Parietal lobe (tissue), 2 donors: ENCODE measurements at places on chromosomes 12 and 14. TPM values are rescaled to one million over a fixed set of nuclear protein-coding genes. Genes with fewer than 3 reads are reported as not detected.

The IFI27 gene
- total RNA-seq = 8.8 TPM

The REP15 gene
- 4.7 TPM for total RNA-seq

The TSPAN11 gene
- total RNA-seq = 13.8 TPM

The DACT1 gene
- 269 TPM for total RNA-seq

The GLT8D2 gene
- 13.5 TPM for total RNA-seq

The PGF gene
- total RNA-seq = 0.94 TPM

The PMEL gene
- total RNA-seq = not detected

The CCDC198 gene
- not detected for total RNA-seq

The PDZRN4 gene
- 59.5 TPM for total RNA-seq

The PRPH gene
- total RNA-seq = 2.2 TPM

The PLEKHH1 gene
- total RNA-seq = 37.2 TPM

The SLC39A2 gene
- total RNA-seq = not detected

The HSPB8 gene
- 1.6 TPM for total RNA-seq

The TTC9 gene
- total RNA-seq = 26.9 TPM

The GALNT4 gene
- 4.1 TPM for total RNA-seq

The SLC25A21 gene
- 1.9 TPM for total RNA-seq

The ARHGEF25 gene
- total RNA-seq = 40.7 TPM

The LGALS3 gene
- 6.3 TPM for total RNA-seq

The GSC gene
- not detected for total RNA-seq

The GLS2 gene
- 6.3 TPM for total RNA-seq

The SLC6A13 gene
- 5.6 TPM for total RNA-seq

The ARG2 gene
- total RNA-seq = 40.7 TPM

The ANO4 gene
- total RNA-seq = 77.3 TPM

The SLC35F4 gene
- total RNA-seq = 3.8 TPM

The MYH6 gene
- total RNA-seq = not detected

The RAPGEF3 gene
- 17.5 TPM for total RNA-seq

The B4GALNT1 gene
- total RNA-seq = 103 TPM

The GARIN6 gene
- not detected for total RNA-seq

The PCED1B gene
- 1.3 TPM for total RNA-seq

The UBE2N gene
- total RNA-seq = 139 TPM

The CLBA1 gene
- 12.5 TPM for total RNA-seq

The MYO1H gene
- 0.31 TPM for total RNA-seq

The LTBR gene
- 1.6 TPM for total RNA-seq
